Smooth muscle cell of the pulmonary artery (primary cell): ENCODE measurements at places on chromosomes 5 and 9. TPM values are rescaled to one million over a fixed set of nuclear protein-coding genes. Genes with fewer than 3 reads are reported as not detected.

PCDHA6 gene
- total RNA-seq = 0.76 and 0.91 TPM in 2 replicates

ARSI gene
- total RNA-seq = 2.2 and 10.2 TPM in 2 replicates

FOXE1 gene
- total RNA-seq = 0.07 TPM in 1 of 2 replicates, not detected in the other

NUTM2F gene
- not detected in 2 replicates for total RNA-seq

NR2F1 gene
- 9.1 and 10.2 TPM in 2 replicates for total RNA-seq

KCNV2 gene
- not detected in 2 replicates for total RNA-seq

TEX48 gene
- total RNA-seq = not detected in 2 replicates

ADGRD2 gene
- total RNA-seq = not detected in 2 replicates

TMEM215 gene
- not detected in 2 replicates for total RNA-seq

PCDHB7 gene
- 0.33 and 1.1 TPM in 2 replicates for total RNA-seq

F2RL1 gene
- 39.7 and 121 TPM in 2 replicates for total RNA-seq

OR1Q1 gene
- total RNA-seq = 0.59 TPM in 1 of 2 replicates, not detected in the other

HAUS6 gene
- 10.3 and 10.9 TPM in 2 replicates for total RNA-seq

TXNDC8 gene
- not detected in 2 replicates for total RNA-seq

CAMK2A gene
- 0.10 and 0.46 TPM in 2 replicates for total RNA-seq

CDC20B gene
- 0.07 TPM in 1 of 2 replicates, not detected in the other for total RNA-seq
